ENCODE measurements at places on chromosomes 7 and 10.
A peak's percentile ranks its signal among the peaks of the same experiment; 100 is the strongest.

- DNase-seq: no peak
Measured at GRCh38 chr10:34193931-34194626, 621.0 kb downstream of the PARD3 start.

- DNase-seq: peak; percentile 55
Measured at GRCh38 chr7:8190119-8190895, 71.7 kb downstream of the ICA1 start.

DNA sequence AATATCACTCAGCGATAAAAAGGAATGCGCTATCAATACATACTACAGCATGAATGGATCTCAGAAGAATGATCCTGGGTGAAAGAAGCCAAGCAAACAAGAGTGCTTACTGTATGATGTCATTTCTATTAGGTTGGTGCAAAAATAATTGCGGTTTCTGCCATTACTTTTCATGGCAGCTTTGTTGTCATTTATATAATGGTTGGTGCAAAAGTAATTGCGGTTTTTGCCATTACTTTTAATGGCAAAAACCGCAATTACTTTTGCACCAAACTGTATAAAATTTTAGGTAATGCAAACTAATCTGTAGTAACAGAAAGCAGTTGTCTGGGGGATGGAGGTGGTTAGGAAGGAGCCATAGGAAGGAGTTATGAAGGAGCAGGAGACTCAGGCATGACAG, 318.3 kb upstream of the ZMIZ1 start:
- DNase-seq: no peak

DNA sequence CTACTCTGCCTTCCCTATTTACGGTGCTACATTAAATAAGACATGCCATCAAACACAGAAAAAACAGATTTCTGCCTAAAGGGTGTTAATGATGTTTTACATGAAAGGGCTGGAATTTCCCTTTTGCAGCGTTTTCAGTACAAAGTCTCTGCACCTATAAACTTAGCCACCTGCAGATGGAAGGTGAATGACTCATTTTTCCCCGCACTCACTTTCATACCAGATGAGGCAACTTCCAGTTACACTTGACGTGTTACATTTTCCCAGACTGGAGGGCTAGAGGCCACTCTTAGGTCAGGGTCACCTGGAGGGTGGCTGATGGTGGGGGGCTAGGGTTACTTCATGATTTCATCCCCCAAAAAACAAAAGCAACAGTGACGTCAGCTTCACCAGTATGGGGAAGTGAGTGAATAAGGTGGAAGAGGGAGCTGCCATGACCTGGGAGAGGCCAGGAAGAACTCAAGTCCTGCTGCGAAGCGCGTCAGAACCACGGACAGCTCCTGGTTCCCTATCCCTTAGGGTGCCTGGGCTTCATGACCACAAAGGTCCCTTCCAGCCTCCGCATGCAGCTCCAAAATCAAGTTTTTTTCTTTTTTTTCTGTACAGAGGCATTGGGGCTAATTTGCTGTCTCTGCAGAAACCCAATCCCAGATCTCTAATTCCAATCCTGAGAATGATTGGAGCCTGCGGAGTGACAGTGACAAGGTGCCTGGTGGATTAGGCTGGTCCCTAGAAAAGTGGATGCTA, 94.0 kb downstream of the ADARB2 start:
- peak; percentile 60 for DNase-seq

- no peak for DNase-seq
Measured at GRCh38 chr7:45564485-45564884, 9.7 kb upstream of the ADCY1 start.

DNA sequence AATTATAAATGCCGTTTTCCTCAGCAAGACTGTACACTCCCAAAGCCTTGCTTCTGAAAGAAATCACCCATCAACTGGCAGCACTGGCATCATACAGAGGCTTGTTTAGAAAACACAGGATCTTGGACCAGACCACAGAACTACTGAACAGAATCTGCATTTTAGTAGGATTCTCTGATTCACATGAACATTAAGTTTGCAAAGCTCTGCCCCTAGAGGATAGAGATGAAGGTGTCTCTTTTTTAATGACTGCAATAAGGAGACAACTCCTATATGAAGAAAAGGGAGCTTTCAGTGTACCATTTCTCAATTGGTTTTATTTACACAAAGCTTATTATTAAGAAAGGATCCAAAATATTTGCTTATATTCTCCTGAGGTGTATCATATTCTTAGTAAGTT, 172.7 kb downstream of the AGMO start:
- DNase-seq: no peak

- DNase-seq: no peak
Measured at GRCh38 chr7:116591202-116592040, 66.6 kb downstream of the CAV1 start.

Measured in GM10248 (cell line).